Endothelial cell (in vitro differentiated cells): ENCODE measurements at places on chromosomes 7 and 10.

DNA sequence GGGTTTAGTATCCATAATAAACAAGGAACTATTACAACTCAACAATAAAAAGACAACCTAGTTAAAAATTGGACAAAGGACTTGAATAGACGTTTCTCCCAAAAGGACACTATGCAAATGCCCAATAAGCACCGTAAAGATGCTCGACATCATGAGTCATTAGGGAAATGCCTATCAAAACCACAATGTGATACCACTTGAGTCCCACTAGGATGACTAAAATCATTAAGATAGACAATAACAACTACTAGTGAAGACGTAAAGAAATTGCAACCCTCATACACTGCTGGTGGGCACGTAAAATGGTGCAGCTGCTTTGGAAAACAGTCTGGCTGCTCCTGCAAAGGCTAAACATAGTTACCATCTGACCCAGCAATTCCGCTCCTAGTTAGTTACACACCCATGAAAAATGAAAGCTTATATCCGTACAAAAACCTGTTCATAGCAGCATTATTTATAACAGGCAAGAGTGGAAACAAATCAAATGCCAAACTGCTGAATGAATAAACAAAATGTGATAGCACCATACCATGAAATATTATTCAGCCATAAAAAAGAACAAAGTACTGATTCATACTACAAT, 17.3 kb downstream of the CCDC3 start:
- no peak overlapping the region for H3K4me3 ChIP-seq
- H3K27ac ChIP-seq = no peak overlapping the region
- peaks cover 8% of the 10 kb centered on the region for H3K36me3 ChIP-seq

DNA sequence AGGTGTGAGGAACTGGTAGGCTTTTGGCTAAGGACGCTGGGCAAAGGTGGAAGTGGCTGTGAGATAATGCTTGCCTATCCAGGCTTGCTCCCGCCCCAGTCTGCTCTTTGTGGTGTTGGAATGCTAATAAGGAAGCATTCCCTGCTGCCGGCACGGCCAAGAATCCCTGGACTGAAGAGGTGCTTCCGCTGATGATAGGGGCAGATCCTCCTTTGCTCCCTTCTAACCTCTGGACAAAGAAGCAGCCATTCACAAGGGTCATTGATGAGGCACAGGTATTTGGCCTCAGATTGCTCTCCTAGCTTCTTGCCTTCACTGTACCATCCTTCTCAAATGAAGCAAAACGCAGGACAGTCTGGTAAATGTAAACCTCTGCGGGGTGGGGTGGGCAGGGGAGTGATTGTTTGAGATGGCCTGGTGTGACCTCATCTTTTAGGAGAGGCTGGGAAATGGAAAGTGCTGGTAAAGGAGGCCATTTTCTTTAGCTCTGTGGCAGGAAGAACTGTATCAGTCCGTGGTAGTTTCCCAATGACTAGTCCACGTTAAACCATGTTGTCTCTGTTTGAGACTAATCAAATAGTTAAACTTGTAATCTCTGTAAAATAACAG, 1.7 kb downstream of the PGAM1 start:
- H3K4me1 ChIP-seq = peaks cover 18% of the 10 kb centered on the region
- DNase-seq = peak; percentile 65
- H3K27me3 ChIP-seq = peaks cover 3% of the 10 kb centered on the region
- peaks cover 19% of the 10 kb centered on the region for H3K36me3 ChIP-seq
- H3K4me3 ChIP-seq = peak overlapping the region; percentile 96

DNA sequence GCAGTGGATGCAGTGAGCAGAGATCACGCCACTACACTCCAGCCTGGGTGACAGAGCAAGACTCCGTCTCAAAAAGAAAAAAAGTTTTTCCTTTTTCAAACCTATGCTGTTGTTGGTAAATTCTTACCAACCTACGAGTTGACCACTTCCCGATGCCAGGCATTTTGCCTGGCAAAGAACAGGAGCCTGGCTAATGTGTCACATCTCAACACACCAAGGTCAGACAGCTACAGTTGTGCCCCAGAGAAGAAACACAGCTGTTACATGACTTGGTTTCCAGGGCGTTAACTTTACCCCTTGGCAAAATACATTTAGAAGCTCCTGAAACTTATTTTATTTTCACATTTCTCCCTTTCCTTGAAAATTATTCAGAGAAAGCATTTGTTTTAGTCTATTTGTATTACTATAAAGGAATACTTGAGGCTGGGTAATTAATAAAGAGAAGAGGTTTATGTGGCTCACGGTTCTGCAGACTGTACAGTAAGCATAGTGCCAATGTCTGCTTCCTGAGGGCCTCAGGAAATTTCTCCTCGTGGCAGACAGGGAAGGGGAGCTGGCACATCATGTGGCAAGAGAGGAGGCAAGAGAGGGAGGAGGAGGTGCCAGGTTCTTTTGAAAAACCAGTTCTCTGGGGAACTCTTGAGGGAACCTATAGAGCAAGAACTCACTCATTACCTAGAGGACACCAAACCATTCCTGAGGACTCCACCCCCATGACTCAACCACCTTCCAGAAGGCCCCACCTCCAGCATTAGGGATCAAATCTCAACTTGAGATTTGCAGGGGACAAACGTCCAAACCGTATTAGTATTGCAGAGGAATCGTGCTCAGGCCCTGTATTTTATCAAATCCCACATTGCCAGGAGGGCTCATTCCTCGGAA, 83.3 kb downstream of the PAXIP1 start:
- H3K36me3 ChIP-seq = no peaks in the 10 kb centered on the region
- H3K27me3 ChIP-seq = peaks cover 2% of the 10 kb centered on the region

DNA sequence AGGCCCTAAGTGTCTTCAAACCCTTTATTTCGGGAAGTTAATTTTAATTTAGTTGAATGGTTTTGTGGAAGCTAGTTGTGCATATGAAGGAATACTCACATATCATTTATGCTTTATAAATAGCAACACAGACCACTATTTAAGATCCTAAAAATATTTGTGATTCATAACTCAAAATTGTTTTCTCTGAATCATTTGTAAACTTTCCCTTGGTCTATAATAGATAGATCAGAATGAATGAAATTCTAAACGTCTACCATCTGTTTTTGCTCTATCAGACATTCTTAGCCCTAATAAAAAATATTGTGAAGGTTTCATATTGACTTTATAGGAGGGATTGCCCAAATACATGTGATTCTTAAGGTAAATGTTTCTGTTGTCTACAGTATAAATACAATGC, 43.5 kb downstream of the LOXL4 start:
- peaks cover 5% of the 10 kb centered on the region for H3K27me3 ChIP-seq
- H3K36me3 ChIP-seq = peaks cover 4% of the 10 kb centered on the region
- H3K4me1 ChIP-seq = peaks cover 5% of the 10 kb centered on the region
- no peak for DNase-seq
- H3K4me3 ChIP-seq = no peak overlapping the region

DNA sequence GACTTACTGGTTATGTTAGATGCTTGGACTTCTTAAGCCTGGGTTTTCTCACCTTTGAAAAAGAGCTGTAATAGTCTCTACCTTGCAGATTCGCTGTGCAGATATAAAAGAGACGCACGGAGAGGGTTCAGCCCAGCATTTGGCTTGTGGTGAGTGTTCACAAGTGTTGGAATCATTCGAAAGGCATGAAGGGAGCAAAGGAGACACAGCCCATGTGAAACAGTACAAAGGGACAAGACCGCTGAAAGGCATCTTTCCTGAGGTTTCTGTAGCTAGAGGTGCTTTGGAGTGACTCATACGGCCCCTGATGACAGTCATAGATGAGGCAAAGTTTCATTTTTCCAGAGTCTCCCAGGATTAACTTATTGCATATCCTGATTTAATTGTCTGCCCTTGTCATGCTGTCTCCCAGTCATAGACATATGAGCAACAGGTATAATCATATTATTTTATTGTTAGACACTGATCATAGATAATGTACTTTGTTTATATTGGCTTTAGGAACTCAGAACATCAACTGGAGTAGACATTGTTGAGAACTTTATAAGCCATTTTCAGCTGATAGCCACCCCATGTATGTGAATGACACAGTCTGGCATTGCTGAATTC, 171.1 kb downstream of the ADRA2A start:
- no peaks in the 10 kb centered on the region for H3K27me3 ChIP-seq
- no peak overlapping the region for H3K27ac ChIP-seq
- no peaks in the 10 kb centered on the region for H3K4me1 ChIP-seq
- no peaks in the 10 kb centered on the region for H3K36me3 ChIP-seq
- H3K4me3 ChIP-seq = no peak overlapping the region
